ENCODE measurements at places on chromosomes 13 and 19.

DNA sequence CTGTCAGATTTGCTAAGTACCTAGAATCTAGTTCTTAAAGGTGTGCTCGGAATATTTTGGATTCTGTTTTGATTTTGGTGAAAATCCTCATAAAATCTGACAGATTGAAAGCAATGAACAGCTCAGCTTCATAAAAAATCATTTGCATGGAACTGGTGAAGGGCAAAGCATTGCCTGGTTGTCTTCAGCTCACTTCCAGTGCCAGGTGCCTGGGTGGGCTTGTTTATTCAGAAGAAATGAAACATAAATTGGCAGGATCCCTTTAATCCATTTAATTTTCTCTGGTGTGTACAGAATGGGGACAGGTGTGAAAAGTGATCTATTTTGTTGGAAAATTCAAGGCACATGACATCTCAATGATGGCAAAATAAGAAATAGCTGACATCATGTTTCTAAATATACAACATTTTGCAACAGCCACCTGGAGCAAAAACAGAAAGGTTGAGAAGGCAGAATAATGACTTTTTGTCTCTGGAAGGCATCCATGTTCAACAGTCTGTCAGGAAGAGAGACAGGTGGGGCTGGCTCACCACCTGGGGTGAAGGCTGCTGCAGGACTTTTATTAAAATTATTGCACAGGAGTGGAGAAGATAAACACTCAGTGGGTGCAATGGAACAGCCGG lies 52.2 kb downstream of the RFC3 start:
- DNase-seq = no peak

DNA sequence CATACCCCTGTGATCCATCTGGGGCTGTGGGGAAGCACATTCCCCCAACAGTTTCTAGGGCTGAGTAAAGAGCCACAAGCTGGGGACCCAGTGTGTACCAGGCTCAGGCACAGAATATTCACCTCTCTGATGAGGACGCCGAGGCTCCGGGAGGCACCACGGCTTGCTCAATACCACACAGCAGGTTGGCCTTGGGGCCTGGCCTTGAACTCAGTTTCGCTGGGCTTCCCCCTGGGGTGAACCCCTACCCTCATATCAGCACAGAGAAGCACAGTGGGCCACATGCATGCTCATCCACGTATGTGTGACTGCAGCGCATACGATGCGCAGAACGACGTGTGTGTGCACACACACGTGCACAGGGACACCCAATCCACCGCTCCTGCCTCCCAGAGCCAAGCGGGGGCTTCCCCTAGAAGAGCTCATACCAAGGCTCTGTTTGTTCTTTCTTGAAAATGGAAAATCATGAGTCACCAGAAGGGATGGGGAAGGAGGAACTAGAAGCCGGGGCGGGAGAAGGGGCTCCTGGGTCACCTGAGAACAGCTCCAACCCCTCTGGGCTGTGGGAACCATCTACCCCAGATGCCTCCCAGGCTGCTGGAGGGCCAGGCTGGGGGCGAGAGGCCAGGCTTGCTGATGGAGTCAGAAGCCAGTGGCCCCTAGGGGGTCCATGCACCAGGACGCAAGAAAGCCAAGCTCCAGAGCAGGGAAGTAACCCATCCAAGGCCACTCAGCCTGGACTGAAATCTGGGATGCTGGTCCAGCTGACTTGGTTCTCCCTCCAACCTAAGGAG lies 4.9 kb upstream of the PDE4C start:
- no peak for DNase-seq

DNA sequence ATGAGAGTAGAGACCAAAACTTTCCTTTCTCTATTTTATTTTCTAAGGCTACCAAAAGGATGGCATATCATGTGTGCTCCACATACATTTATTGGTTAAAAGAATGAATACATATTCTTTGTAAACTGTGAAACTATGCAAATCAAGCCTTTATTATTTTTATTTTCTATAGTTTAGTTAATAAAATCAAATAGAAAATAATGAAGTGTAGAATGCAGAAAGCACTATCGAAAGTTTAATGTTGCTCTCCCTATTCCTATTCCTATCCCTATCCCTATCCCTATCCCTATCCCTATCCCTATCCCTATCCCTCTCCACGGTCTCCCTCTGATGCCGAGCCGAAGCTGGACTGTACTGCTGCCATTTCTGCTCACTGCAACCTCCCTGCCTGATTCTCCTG lies 60.3 kb downstream of the ZNF100 start:
- DNase-seq = no peak

- DNase-seq = no peak
Observed at GRCh38 chr19:2350656-2351055, 9.4 kb upstream of the TMPRSS9 start.

GRCh38 chr19:3287814-3288213 lies 63.4 kb downstream of the CELF5 start:
- no peak for DNase-seq

GRCh38 chr19:1942078-1942933 lies 1.3 kb downstream of the CSNK1G2 start:
- peak; percentile 82 for DNase-seq

- DNase-seq = no peak
Observed at GRCh38 chr13:75514080-75514995, 23.3 kb downstream of the COMMD6 start.

- no peak for DNase-seq
Observed at GRCh38 chr13:92560883-92561282, 665.7 kb upstream of the GPC6 start.

GRCh38 chr13:101111894-101112293 lies 304.4 kb downstream of the NALCN start:
- no peak for DNase-seq

- DNase-seq = no peak
Observed at GRCh38 chr13:42924344-42924743, 67.7 kb downstream of the EPSTI1 start.

DNA sequence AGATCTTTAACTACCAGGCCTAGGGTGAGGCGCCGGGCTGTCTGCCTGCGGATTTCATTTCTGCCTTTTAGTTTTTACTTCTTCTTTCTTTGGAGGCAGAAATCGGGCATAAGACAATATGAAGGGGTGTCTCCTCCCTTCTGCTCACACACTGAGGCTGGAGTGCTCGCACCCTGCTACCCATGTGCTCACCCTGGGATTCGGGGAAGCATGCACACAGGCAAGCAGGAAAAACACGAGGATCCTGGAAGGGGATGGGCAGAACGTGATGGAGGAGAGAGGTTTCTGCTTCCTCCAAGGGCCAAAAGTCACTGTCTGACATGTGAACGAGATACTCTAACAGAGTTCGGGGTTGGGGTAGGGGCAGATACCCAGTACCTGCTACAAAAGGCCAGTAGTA lies 28.4 kb downstream of the ZNF823 start:
- no peak for DNase-seq

DNA sequence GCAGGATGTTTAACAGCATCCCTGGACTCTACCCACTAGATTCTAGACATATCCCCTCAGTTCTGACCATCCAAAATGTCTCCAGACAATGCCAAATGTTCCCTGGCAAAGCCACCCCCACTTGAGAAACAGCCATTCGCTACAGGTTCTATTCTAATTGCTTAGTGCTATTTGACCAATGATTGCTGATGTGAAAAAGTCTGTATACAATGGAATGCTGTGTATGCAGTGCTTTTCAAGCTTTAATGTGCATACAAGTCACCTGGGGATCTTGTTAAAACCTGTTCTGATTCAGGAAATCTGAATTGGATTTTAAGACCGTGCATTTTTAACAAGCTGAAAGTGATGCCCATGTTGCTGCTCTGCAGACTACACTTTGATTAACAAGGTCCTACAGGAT lies 331.8 kb upstream of the KLF12 start:
- DNase-seq = no peak

GRCh38 chr13:91326146-91326545 lies 21.3 kb upstream of the MIR17HG start:
- DNase-seq = no peak

GRCh38 chr19:41218615-41219507 lies at the start of gene AXL:
Gene AXL, plus strand, starts transcription at chr19:41219223. Its CDS starts 170 bp downstream, at chr19:41219393.
- DNase-seq = no peak

DNA sequence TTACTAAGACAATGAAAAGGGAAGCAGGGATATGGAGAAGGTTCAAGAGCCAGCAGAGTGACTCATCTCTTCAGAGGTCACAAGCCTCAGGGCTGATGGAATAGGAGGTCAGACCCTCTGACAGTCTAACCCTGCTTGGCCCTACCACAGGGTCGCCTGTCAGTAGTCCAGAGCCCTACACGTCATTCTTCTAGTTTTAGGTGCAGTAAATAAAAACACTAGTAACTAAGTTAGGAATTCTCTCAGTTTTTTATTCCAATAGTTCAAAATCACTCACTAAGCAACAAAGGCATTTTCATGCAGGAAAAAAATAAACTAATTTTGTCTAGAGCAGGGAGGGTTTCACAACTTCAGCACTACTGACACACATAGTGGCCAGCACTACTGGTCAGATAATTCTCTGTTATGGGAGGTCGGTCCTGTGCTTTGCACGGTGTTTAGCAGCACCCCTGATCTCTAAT lies 27.2 kb downstream of the FOXO1 start:
- no peak for DNase-seq

- no peak for DNase-seq
Observed at GRCh38 chr13:27636589-27637288, 15.0 kb downstream of the POLR1D start.

GRCh38 chr13:66546534-66547379 lies 683.4 kb downstream of the PCDH9 start:
- DNase-seq = no peak

DNA sequence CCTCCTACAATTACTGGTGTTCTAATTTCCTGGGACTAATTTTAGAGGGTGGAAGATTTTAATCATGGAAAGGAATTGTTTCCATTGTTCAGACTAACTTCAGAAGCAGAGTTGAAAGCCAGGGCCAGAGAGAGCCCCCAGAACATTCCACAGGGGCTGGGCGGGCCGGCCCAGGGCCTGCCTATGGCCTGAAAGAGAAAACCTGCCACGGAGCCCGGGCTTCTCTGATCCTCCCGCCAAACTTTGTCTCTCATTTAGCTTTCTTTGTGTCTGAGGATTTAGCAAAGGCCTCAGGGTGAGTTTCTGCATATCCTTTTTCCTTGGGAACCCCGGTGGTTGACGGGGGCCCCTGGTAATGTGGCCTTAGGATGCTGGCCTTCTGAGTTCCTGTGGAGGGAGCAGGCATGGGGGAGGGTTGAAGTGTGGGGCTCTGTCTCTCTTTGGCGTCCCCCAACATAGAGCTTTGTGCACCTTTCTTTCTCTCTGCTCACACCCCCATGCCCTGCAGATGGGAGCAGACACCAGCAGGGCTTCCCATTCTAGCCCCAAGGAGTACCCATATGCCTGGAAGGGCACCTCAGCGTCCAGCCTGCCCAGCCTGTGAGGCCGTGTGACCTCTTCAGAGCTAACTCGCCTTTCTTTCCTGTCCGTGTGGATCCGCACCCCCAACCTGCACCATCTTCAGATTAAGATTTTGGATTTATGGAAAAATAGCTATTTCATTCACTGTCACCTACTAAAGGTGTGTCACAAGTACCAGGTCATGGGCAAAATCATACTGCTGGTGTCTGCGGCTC lies 539.5 kb downstream of the FGF9 start:
- DNase-seq = no peak

DNA sequence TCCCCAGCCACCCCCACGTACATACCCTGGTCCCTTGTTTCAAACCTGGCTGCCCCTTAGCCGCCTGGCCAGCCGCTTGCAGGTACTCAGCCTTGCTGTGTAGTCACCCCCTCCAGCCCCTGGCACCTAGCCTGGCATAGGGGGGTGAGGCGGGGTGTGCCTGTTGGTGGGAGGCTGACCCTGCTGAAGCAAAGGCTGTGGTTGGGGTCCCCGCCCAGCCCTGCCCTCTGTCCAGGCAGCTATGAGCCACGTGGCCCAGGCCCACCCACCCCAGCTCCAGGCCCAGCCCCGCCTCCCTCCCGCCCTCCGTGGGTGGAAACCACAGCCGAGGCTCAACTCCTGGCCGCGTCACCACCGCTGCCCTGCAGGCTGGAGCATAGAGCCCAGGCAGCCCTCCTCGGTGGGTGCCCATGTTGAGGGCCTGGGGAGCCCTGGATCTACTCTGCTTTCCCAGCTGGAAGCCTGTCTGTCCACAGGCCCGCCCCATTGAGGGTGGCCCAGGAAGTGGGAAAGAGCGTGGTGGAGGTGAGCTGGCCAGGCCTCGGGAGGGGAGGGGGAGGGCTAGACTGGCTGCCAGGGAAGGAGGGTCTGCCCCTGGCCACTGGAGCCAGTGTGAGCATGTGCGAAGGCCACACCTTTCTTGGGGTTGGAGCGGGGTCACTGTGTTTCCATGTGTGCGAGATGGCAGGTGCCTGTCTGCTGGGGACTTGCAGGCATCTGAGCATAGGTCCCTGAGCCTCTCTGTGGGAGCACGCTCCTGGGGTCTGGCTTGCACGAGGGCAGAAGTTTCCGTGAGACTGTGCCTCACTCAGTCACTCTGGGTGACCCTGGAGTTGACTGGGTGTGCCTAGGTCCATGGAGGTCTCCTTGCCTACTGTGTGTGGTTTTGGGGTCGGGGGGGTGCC lies 31.0 kb downstream of the PAK4 start:
- peak; percentile 22 for DNase-seq

DNA sequence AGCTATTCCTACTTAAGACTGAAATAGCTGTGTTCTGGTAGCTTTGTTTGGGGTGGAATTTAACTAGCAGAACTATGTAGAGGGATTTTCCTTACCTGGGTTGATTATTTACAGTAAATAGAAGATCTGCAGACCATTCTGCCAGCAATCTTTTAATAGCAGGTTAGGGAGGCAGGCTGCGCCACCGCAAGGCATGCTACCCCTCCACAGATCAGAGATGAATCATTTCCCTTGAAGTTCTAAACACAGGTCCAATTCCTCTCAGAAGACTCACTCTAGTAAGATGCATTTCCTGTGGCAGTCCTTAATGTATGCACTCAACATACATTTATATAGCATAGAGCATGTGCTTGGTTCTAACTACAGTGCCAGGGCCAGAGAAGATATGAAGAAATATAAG lies 109.0 kb downstream of the TNFRSF19 start:
- no peak for DNase-seq

DNA sequence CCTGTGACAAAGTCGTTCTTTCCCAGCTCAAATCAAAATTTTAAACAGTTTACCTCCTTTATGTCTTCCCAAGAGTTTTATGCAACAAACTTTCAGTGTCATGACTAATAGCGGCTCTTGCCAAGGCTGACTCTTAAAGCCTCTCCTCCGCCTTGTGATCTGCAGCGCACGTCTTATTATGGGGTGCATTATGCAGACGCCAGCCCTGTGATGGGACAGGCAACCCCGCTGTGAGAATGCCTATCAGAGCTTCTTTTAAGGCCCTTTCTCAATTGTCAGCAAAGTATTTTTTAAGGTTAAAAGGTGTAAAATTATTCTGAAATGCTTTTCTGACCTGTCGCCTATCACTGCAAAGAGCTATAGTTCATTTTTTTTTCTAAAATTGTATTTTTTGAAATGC lies 152.8 kb downstream of the SOX1 start:
- no peak for DNase-seq

DNA sequence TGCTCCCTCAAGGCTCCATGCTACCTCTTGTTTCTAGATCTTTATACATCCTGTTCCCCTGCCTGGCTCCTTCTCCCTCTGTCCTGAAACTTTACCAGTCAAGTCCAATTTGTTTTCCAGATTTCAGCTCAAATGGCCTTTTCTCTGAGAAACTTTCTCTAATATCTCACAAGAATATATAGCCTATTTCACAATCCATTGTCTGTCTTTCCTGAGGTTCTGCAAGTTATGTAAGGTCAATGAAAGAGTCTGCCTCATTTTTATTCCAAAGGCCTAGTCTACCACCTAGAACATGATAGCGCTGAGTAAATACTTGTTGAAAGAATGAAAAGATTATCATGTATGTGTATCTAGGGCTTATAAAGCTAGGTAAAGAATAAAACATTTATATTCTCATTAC lies 348.8 kb downstream of the SPRY2 start:
- DNase-seq = no peak

- DNase-seq = no peak
Observed at GRCh38 chr13:34881494-34881893, 60.6 kb upstream of the NBEA start.

GRCh38 chr13:71831716-71832115 lies 35.3 kb downstream of the DACH1 start:
- no peak for DNase-seq
